ENCODE measurements at places on chromosomes 12 and 14.

DNA sequence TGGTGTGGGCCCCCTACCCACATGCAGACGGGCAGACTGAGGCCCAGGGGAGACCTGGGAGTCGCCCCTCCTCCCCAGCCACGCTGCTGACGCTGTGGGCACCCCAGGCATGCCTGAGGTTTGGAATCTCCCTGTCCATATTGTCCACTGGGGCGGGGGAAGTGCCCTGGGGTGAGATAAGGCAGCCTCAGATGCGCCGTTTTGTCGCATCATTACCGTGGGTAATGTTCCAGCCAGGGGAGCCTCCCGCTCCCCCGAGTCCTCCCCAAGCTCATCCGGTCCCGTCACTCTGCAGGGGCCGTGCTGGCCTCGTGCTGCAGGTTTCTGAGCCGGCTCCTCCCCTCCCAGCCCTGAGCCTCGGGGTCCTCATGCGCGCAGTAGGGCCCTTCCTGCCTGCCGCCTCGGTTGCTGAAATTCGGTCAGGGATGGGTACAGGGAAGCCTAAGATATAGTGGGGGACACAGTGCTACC lies 11.4 kb downstream of the INF2 start:
- no peak for DNase-seq

DNA sequence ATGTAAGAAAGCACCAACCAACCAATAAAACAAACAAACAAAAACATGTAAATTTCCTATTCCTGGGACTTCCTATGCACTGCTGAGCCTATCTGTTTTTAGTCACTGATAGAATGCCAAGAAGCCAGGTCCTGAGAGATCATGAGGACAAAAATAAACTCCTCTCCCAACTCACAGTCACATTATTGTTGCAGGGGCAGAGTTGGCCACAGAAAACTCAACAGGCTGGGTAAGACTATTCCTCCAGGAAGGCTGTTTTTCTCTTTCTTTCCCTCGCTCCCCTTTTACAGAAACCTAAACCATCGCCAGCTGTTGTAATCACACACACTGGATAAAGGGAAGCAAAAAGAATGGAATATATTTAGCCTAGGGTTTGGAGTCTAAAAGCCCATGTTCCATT lies 55.8 kb upstream of the METAP2 start:
- DNase-seq, result no peak

DNA sequence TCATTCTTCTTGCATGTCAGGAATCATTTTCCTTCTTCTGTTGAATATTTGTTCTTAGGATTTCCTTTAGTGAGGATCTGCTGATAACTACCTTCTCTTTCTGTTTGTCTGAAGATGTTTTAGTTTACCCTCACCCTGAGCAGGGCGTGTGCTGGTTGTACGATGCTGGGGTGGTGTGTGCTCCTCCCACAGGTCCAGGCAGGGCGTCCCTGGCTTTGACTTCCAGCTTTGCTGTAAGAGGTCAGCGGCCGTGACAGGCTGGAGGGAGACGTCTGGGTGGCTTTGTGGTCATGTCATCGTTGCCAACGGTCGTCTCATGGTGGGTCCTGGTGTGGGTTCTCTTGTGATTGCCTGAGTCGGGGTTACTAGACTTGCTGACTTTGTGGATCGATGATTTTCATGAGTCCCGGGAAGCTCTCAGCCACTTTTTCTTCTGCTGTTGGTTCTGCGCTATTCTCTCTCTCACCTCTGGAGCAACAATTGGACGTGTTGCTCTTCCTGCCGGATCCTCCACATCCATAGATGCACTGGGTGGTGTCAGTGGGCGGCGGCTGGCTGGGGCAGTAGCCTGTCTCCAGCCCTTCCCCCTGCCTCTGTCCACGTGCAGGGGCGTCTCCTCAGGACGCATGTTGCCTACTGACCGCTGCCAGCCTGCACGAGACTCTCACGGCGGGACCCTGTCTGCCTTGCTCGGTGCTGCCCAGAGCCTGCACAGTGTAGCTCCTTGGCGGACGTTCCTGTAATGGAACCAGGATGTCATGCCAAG lies 8.4 kb downstream of the PACS2 start:
- DNase-seq, result no peak

GRCh38 chr14:32883188-32883587 lies 55.5 kb upstream of the NPAS3 start:
- DNase-seq, result no peak

All from activated CD4-positive, alpha-beta T cell treated with anti-CD3 and anti-CD28 coated beads, Interleukin-2, Interleukin-6, amounts not matched to agents 100 ng/mL and 50 ng/mL, durations not matched to agents 16 hours and 8 hours (primary cell).